Fibroblast of lung (primary cell): ENCODE measurements at places on chromosomes 6 and 20. TPM values are rescaled to one million over a fixed set of nuclear protein-coding genes. Genes with fewer than 3 reads are reported as not detected.

The NRN1 gene
- under 0.01 TPM in 1 of 2 replicates, not detected in the other for total RNA-seq

GRCh38 chr6:52262620-52263344 lies 18.5 kb upstream of the IL17F start:
- H3K27ac ChIP-seq: no peak overlapping the region
- no peak overlapping the region for H3K4me3 ChIP-seq
- DNase-seq: no peak
- peaks cover 12% of the 10 kb centered on the region for H3K36me3 ChIP-seq
- H3K4me1 ChIP-seq: peaks cover 9% of the 10 kb centered on the region
- no peaks in the 10 kb centered on the region for H3K27me3 ChIP-seq

DNA sequence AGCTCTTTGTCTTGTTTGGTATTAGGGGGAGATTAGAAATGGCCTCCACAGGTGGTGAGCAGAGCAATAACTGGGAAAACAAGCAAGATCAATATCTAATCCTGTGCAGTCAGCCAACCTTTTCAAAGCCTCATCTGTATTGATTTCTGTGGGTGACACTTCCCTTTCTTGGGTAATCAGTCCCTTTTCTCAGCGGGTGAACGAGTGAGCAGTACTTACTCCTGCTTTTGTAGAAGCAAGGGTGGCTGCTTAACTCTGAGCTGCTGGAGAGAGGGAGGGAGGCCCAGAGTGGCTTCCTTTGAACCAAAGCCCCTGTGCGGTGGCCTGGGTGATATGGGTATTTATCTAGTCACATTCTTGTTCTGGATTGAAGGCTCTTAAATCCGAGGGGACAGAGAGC lies 254.8 kb upstream of the CHD6 start:
- H3K4me1 ChIP-seq: no peaks in the 10 kb centered on the region
- H3K4me3 ChIP-seq: no peak overlapping the region
- no peak for DNase-seq

GRCh38 chr6:81309811-81310210 lies 442.7 kb downstream of the TENT5A start:
- no peak overlapping the region for H3K27ac ChIP-seq
- H3K4me3 ChIP-seq: no peak overlapping the region
- peak; percentile 54 for DNase-seq
- H3K36me3 ChIP-seq: no peaks in the 10 kb centered on the region
- no peaks in the 10 kb centered on the region for H3K27me3 ChIP-seq
- no peaks in the 10 kb centered on the region for H3K4me1 ChIP-seq

The HLA-DPB1 gene
- 1.3 and 5.4 TPM in 2 replicates for total RNA-seq

- H3K27me3 ChIP-seq: no peaks in the 10 kb centered on the region
- H3K27ac ChIP-seq: no peak overlapping the region
- H3K4me3 ChIP-seq: no peak overlapping the region
- no peaks in the 10 kb centered on the region for H3K4me1 ChIP-seq
- no peak for DNase-seq
Measured at GRCh38 chr20:52130406-52130805, 61.2 kb downstream of the ZFP64 start.

DNA sequence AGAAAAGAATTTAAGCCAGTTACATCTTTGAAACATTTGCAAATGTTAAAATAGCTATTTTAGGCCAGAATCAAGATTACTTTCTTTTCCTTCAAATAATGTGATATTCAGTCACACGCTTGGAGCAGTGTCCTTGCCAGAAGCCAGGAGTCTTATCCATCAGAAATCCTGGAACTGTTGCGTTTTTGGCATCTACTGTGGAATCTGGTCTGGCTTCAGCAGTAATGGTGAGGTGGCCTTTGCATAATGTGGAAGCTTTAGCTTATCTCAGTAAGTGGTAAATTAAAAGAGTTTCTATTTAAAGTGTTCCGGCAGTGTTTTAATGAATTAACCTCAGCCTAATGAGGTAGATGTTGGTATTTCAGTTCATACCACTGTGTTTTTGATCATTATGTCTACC lies 97.6 kb downstream of the FIG4 start:
- no peak overlapping the region for H3K4me3 ChIP-seq
- H3K27ac ChIP-seq: no peak overlapping the region
- peaks cover 14% of the 10 kb centered on the region for H3K4me1 ChIP-seq
- H3K27me3 ChIP-seq: no peaks in the 10 kb centered on the region

DNA sequence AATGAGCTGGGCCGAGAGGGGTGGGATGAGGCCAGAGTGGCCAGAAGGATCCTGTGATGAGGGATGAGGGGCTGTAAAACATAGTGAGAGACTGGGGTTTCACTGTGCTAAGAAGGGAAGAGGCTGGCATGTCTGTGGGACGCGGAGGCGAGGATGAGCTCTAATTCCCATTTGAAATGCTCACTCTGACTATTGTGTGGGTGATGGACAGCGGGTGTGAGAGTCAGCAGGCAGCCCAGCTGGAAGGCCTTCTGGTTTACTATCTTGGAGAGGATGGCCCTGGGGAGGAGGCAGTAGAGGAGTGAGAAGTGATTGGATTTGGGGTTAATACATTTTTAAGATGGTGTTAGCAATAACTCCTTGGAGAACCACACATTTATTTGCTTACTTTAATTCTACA lies 9.5 kb upstream of the MICA start:
- no peak for DNase-seq
- H3K36me3 ChIP-seq: no peaks in the 10 kb centered on the region
- H3K4me3 ChIP-seq: no peak overlapping the region
- H3K4me1 ChIP-seq: peaks cover 5% of the 10 kb centered on the region
- no peak overlapping the region for H3K27ac ChIP-seq

- no peak overlapping the region for H3K27ac ChIP-seq
- no peaks in the 10 kb centered on the region for H3K36me3 ChIP-seq
- DNase-seq: peak; percentile 80
- H3K27me3 ChIP-seq: no peaks in the 10 kb centered on the region
- no peak overlapping the region for H3K4me3 ChIP-seq
Measured at GRCh38 chr6:54493138-54493537, 184.9 kb downstream of the TINAG start.

The ADAM33 gene
- total RNA-seq: 37.2 and 67.9 TPM in 2 replicates

GRCh38 chr20:14820771-14821170 lies 483.4 kb upstream of the FLRT3 start:
- no peak overlapping the region for H3K4me3 ChIP-seq
- H3K27me3 ChIP-seq: no peaks in the 10 kb centered on the region
- no peak for DNase-seq
- no peaks in the 10 kb centered on the region for H3K4me1 ChIP-seq

DNA sequence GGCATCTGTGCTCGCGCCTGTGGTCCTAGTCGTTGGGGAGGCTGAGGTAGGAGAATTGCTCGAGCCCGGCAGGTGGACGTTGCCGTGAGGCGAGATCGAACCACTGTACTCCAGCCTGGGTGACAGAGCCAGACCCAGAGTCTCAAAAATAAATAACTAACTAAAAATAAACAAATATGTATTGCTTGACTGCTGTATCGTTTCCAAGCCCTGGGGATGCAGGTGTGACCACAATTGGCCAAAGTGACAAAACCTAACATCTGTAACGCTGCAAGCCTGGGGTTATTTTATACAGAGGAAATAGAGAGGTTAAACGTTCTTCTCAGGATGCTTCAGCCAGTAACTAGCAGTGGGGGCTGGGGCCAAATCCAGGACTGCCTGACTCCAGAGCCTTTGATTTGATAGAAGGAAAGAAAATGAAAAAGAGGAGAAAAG lies 1.9 kb upstream of the SRSF3 start:
- no peak overlapping the region for H3K4me3 ChIP-seq
- peaks cover 9% of the 10 kb centered on the region for H3K4me1 ChIP-seq
- no peak overlapping the region for H3K27ac ChIP-seq
- no peaks in the 10 kb centered on the region for H3K27me3 ChIP-seq

The STMND1 gene
- not detected in 2 replicates for total RNA-seq

- H3K4me3 ChIP-seq: no peak overlapping the region
- no peaks in the 10 kb centered on the region for H3K27me3 ChIP-seq
- H3K36me3 ChIP-seq: no peaks in the 10 kb centered on the region
- H3K27ac ChIP-seq: no peak overlapping the region
Measured at GRCh38 chr6:144013486-144013909, 5.4 kb upstream of the PLAGL1 start.

DNA sequence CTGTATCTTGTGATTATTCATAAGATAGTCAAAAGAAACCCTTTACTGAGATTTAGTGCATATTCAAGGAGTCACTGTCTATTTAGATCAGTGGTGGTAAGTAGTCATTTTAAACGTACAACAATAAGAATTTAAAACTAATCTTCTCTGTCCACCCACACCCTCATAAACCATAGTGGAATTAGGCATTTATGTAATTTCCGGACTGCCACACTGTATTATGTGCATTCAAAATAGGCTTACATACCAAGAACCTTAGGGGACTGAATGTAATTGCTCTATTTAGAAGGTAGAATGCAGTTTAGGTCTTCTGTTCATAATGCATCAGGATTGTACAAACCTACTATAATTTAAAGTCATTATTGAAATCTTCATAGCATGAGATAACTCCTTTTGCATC lies 685.4 kb downstream of the TENT5A start:
- no peaks in the 10 kb centered on the region for H3K4me1 ChIP-seq
- H3K27ac ChIP-seq: no peak overlapping the region
- H3K4me3 ChIP-seq: no peak overlapping the region
- DNase-seq: no peak

- no peaks in the 10 kb centered on the region for H3K4me1 ChIP-seq
- DNase-seq: no peak
- no peak overlapping the region for H3K4me3 ChIP-seq
- no peak overlapping the region for H3K27ac ChIP-seq
- H3K36me3 ChIP-seq: no peaks in the 10 kb centered on the region
Measured at GRCh38 chr6:145283856-145284255, 451.5 kb downstream of the EPM2A start.

DNA sequence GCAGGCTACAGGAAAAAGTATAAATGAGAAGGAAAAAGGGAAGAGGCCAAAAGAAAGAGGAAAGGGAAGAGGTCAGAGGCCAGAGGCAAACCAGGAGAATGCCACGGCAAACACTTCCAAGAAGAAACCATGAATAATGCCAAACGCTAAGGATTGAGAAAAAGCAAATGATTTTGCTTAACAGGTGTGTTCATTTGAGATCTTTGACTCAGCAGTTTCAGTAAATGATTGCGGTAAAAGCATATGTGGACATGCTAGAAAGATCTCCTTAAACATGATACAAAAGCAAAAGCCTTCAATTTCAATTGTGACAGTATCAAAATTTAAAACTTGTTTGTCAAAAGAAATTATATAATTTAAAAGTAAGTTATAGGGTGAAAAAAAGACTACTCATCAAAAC lies 70.6 kb downstream of the UBE3D start:
- DNase-seq: no peak
- no peaks in the 10 kb centered on the region for H3K36me3 ChIP-seq
- no peaks in the 10 kb centered on the region for H3K27me3 ChIP-seq
- no peak overlapping the region for H3K4me3 ChIP-seq
- no peak overlapping the region for H3K27ac ChIP-seq

The TMC2 gene
- total RNA-seq: under 0.01 TPM in 2 replicates

The HRH3 gene
- not detected in 2 replicates for total RNA-seq

DNA sequence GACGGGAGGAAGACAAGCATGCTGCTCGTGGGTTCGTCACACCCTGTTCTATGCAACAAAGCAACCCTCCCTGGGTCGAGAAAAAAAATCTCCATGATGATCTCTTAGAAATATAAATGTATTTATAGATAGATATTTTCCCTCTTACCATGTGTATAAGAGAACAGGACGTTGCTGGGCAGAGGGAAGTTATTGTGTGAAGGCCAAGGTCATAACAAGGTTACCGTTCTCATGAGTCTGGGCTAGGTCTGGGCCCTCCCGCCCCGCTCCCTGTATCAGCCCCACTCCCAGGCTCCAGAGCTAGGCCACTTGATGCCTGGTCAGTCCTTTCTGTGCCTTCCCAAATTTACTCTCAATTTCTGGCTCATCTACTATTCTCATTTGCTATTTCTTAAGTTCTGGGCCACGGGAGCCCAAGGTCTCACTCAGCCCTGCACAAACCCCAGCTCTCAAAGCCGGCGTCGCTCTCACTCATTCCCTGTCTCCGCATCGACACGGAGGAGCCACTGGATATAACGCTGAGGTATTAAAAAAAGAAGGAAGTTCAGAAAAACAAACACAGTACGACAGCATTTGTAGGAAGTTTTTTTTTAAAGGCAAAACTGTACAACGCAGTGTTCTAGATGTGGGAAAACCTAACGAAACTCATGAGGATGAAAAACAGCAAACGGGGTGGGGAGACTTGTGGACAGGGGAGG lies 96.8 kb downstream of the PSMG4 start:
- DNase-seq: no peak
- H3K27ac ChIP-seq: no peak overlapping the region
- peak overlapping the region; percentile 5 for H3K4me3 ChIP-seq

The SUN5 gene
- not detected in 2 replicates for total RNA-seq

- no peak overlapping the region for H3K4me3 ChIP-seq
- H3K4me1 ChIP-seq: no peaks in the 10 kb centered on the region
- no peak overlapping the region for H3K27ac ChIP-seq
Measured at GRCh38 chr6:109702791-109703190, 11.7 kb downstream of the FIG4 start.

GRCh38 chr6:166806217-166806838 lies 150.0 kb downstream of the RNASET2 start:
- no peaks in the 10 kb centered on the region for H3K27me3 ChIP-seq
- no peak for DNase-seq
- H3K4me1 ChIP-seq: no peaks in the 10 kb centered on the region
- H3K27ac ChIP-seq: no peak overlapping the region
- no peaks in the 10 kb centered on the region for H3K36me3 ChIP-seq

DNA sequence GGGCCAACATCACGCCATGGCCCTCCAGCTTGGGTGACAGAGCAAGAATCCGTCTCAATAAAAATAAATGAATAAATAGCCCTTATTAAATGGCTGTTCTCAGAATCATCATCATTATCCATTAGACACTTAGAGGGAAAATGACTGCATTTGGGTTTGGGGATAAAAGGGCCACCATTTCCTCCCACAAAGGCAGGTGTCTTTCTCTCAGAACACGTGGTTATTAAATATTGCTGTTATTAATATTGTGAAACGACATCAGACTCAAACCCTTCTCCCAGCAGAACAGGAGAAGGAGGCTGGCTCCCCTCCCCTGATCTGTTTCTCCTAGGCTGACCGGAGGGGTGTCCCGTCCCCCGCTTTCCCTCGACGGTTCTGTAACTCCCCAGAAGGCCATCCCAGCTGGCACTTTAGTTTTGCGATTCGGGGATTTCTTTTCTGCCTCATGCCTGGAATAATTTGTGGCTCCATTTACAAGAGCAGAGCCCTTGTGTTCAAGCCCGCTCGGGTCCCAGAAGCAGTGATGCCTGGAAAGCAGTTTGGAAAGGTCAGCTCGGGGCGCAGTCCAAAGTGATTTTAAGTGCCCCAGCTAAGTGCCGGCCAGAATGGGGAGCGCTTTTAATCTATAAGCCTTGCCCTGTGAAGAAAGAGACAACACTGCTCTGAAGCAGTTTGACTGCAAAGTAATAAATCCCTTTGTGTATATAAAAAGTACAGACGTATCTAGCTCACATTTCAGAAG lies 41.9 kb downstream of the EYA2 start:
- H3K27me3 ChIP-seq: no peaks in the 10 kb centered on the region
- no peaks in the 10 kb centered on the region for H3K4me1 ChIP-seq

GRCh38 chr6:155121294-155121693 lies 126.2 kb downstream of the TIAM2 start:
- no peak for DNase-seq
- no peaks in the 10 kb centered on the region for H3K4me1 ChIP-seq
- H3K36me3 ChIP-seq: no peaks in the 10 kb centered on the region
- no peak overlapping the region for H3K27ac ChIP-seq
- H3K4me3 ChIP-seq: no peak overlapping the region
